ENCODE measurements at places on chromosomes 12 and 14.

DNA sequence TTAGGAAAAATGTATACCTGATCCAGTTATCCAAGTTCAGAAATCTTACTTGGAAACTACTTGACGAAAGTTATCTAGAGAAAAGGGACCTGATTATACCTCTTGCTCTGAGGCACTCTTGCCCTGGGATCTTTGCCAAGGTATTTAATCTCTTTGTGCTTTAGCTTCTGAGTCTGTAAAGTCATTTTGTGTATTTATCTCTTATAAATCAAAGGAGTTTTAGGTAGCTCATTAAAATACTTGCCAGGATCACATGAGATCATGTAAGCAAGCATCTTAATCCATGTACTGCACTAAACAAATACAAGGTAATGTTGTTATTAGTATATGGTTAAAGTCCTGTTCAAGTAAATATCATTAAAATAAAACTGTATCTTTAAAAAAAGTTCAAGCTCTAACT is 147.5 kb downstream of the IPO8 start:
- no peak for DNase-seq

GRCh38 chr14:65958664-65959562 is 527.3 kb upstream of the CCDC196 start:
- DNase-seq, result peak; percentile 52

GRCh38 chr14:61213191-61213621 is 67.9 kb downstream of the TMEM30B start:
- peak; percentile 57 for DNase-seq

DNA sequence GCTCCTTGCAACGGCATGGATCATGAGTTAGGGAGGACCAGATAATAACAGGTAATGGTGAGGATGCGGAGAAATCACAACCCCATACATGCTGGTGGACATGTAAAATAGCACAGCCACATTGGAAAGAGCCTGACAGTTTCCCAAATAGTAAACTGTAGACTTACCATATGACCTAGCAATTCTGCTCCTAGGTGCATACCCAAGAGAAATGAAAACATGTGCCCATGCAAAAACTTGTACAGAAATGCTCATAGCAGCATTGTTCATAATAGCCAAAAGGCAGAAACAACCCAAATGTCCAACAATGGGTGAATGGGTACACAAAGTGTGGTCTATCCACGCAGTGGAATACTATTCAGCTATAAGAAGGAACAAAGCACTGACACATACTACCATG is 97.5 kb upstream of the VRK1 start:
- no peak for DNase-seq

DNA sequence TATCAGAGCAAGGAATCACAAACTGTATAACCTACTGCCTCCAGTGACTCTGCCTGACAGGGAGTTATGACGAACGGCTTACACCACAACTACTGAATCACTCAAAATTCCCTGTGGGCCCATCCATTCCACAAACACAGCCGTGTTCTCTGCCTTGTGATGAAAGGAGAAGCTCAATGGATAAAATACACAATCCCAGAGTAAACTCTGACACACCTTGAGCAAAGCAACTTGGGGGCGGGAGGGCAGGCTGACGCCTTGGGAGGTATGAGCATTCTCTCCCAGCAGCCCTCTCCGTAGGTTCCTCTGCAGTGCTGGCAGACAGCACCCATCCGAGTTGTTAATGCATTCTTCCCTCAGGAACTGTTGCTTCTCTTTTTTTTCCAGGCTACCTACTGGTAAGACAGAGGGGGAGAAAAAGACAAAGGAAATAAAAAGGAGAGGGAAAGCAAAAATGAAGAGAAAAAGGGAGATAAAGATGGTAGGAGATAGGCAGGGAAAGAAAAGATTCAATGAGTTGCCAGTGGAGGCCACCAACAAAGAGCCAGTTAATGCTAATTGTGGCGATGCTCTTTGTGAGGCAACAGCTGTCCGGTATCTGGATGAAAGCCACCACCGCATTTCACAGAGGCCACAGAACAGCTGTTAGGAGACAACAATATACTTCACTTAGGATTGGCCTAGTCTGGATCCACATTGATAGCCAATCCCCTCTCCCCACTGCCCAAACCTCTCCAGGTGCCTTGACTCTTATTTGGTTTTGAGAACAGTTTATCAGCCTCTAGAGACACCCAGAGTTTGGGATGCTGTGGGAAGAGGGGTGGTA is 4.7 kb upstream of the DIO2 start:
- peak; percentile 43 for DNase-seq

DNA sequence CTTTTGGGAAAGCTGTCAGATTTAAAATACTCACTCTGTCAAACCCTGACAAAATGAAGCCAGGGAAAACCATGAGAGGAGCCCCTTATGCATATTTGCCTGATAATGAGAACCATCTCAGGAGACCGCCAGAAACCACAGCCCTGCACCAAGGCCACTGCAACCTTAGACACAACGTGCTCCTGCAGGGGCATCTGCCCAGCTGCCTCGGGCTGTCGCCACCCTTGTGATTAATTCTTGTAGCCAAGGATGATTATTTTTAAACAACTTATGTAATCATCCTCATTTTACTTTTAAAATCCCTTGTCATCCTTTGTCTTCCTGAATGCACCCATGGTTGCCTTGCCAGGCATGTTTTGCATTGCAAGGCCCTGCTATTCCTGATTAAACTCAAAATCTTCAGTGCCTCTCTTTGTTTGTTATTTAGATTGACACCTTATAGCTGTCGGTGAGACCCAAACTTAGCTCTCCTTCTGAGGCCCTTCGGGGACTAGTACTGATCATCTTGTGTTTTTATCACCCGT is 766.4 kb upstream of the TMEM132C start:
- DNase-seq, result no peak

- peak; percentile 53 for DNase-seq
These were observed 16.8 kb downstream of the SCAF11 start for GRCh38 chr12:45973526-45973925.

DNA sequence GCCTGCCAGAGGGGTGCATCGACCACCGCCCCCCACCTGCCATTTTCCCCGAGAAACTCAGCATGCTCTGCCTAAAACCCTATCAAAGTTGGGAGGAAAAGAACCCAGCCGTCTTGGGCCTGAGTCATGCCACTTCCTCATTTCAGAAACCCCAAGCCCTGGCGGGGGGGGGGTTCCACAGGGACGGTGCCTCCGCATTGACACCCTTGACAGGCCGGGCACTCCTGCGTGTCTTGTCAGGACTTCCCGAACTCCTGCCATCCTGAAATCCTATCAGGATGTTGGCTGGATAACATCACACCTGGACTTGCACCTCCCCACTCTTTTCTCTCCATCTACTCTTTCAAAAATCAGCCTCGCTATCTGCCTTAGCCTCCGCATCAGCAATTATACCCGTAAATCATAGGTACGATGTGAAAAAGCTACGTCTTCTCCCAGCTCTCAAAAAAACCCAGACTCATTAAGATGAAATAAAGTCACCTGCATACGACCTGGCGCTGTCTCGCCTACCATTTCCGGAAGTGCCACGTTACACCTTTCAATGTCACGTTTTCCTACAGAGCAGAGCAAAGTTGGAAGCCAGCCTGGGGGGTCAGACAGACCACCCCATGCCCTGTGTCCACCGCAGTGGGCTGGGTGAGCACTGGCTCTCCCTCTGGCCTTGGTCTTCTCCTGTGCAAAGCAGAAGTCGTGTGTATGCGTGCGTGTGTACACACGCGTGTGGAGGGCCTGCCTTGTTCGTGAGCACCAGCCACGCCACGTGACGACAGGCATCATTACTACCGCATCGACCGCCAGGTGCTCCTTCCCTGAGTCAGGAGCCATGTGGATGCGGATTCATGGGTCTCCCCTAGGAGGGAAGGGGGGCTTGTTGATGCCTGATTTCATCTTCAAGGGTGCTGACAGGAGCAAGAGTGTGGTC is 96.7 kb downstream of the RFLNA start:
- peak; percentile 66 for DNase-seq

GRCh38 chr14:70907996-70908934 is 1.0 kb downstream of the PCNX1 start:
- DNase-seq, result peak; percentile 71

- DNase-seq, result peak; percentile 10
These were observed 319.0 kb downstream of the FOXG1 start for GRCh38 chr14:29085546-29085945.

- DNase-seq, result no peak
These were observed 51.4 kb downstream of the VCPKMT start for GRCh38 chr14:50064993-50065392.

- no peak for DNase-seq
These were observed 690.3 kb downstream of the AACS start for GRCh38 chr12:125755512-125755911.

DNA sequence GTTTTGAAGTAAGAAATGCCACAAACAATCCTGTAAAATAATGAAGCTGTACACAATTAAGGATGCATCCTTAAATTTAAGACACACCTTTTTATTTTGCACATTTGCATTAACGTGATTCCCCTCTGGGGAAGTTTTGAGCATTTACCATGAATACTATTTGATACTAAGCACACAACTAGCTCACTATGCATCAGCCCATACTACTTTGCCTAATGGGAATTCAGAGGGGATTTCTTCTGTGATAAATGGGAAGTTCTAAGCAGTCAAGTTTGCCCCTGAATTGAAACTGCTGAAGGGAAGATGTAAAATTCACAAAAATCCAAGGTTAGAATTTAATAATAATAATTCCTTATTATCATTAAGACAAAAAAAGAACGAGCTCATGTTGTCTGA is 27.4 kb downstream of the SINHCAF start:
- no peak for DNase-seq

- DNase-seq, result peak; percentile 42
These were observed 76.0 kb downstream of the ACACB start for GRCh38 chr12:109192358-109192757.

GRCh38 chr12:1994429-1995143 is 9.7 kb downstream of the DCP1B start:
- DNase-seq, result no peak

- DNase-seq, result peak; percentile 4
These were observed 84.8 kb downstream of the NRXN3 start for GRCh38 chr14:78254911-78255461.

GRCh38 chr12:90124914-90125313 is 416.3 kb upstream of the ATP2B1 start:
- DNase-seq, result no peak

DNA sequence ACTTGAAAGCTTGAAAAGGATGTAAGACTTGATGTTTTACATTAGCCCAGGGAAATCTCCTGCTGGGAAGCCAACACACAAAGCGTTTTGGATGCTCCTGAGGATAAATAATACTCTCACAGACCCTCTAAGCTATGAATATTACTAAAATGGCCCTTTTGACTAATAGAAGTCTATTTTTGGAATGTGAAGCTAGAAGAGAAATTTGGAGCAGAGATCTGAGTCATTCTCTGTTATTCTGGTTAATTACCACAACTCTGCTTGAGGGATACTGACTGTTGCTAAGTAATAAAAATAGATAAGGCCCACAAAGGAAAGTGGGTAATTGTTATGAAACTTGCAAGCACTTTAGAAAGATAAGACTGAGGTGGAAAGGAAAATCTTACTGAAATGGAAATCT is 346.2 kb upstream of the STXBP6 start:
- DNase-seq, result no peak

DNA sequence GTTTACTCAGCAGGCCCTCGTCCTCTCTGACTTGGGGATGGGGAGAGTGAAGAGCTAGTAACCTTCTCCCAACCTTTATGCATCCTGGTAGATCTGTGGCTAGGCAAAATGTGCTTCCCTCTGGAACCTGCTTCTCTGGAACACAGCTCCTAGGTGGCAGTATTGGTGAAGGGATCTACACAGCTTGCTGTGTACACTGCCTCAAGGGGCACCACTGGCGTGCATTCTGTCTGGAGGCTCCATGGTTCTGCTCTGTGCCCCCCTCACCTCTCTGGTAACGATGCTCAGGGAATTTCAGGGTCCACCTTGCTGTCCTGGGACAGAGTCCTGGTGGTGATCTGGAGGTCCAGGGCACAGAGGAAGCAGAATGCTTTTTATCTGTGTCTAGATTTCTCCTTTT is 43.5 kb upstream of the KCNA5 start:
- DNase-seq, result no peak

DNA sequence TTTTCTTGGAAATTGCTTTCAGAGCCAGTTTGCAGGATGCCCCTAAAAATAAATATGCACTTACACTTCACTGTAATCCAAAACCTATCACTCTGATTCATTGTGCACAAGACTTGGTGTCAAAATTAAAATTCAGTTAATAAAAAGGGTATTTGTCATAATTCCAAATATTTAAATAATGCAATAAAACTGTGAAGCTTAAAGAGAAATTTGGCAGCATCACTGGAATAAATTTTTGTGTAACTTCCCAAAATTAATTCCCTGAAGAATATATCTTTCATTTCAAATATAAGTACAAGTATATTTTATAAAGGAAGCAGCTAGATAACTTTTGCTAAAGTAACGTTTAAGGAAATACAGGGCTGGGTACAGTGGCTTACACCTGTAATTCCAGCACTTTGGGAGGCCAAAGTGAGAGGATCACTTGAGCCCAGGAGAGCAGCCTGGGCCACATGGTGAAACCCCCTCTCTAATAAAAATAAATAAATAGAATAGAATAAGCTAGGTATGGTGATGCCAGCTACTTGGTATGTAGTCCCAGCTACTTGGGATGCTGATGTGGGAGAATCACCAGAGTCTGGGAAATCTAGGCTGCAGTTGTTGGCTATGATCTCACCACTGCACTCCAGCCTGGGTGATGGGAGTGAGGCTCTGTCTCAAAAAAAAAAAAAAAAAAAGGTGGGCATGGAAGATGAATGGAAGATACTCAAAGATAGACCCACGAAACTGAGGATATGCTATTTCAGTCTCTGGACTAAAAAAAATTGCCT is 233.8 kb downstream of the FBXL14 start:
- DNase-seq, result no peak

DNA sequence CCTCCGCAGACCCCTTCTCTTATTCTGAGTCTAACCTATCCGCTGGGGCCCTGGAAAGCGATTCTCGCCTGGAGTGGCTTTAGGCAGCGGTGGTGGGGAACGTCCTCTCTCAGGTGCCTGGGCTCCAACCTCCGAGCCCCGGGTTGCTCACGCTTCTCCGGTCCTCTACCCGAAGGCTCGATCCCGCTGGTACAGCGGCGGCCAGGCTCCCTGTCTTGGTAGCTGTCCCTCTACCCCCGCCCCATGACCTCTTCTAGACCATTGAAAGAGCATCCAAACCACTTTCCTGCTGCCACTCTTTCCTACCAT is 505 bp upstream of the HEBP1 start:
- no peak for DNase-seq

DNA sequence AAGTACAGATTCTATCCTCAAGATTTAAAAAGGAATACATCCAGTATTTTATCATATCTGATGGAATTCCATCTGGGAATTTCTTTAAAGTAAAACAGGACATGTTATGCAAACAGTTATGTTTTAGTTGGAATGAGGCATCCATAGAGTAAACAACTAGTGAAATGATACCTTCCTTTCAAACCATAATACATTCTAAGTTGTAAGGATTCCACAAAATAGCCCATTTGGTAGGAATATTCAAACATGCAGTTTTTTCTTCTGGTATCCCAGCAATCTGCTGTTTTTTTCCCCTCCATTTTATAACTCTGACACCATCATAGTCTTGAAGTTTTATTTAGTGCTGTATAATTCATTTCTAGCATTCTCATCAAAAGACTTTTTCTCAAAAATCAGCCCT is 149.6 kb downstream of the ADAMTS20 start:
- no peak for DNase-seq

DNA sequence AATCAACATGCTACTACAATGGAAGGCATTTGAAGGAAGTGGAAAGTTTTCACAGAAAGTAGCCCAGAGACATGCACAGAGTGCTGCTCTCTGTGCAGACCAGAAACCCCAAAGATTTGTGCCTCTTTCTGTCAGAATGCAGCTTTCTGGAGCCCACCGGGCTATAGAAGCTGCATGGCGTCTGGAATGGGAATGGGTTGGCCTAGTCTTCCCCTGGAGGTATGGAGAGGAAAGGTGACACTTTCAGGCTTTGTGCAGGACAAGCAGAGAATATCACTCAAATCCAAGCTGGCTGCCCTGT is 21.3 kb upstream of the ZFP36L1 start:
- DNase-seq, result peak; percentile 7
